ENCODE measurements at places on chromosomes 6 and 20.

GRCh38 chr6:22632581-22633145 is 63.3 kb downstream of the HDGFL1 start:
- no peak for DNase-seq

DNA sequence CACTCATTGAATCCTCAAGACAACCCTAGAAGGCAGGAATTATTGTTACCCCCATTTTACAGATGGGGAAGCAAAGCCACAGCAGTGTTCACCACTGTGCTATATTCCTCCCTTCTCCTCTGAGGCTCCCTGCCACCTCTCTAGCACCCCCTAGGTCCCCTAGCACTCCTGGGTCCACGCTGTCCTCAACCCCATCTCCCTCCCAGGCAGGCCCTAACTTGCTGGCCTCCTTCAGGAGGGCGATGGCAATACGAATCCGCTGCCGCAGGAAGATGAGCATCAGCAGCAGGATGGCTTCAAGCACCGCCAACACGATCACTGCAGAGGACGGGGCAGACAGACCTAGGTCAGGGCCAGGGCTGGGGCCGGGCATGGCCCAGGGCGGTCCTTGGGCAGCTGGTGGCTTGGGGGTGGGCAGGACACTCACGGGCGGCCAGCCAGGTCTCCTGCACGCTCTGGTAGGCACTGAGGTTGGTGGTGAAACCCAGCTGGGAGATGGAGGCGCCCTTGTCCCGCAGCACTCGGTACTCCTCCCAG is 7.8 kb upstream of the NEU1 start:
- DNase-seq, result no peak

GRCh38 chr6:26103141-26103769 is 16.0 kb downstream of the HFE start:
- DNase-seq, result peak; percentile 85

DNA sequence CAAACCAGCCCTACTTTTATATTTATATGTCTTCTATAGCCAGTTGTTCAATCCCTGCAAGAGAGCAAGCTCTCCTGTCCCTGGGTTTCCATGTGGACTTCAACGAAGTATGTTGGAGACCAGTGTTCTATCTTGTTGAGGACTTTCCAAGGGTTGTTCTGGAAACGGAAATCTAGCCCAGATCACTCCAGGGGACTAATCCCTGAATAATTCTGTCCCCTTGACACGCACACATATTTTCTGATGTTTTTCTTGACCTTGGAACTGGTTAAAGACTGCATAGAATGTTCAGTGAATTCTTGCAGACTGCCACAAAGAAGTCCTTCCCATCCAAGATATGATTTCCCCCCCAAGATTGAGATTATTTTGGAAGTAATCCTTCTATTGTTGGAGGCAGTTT is 9.5 kb upstream of the MYLK2 start:
- DNase-seq, result peak; percentile 51

GRCh38 chr6:3789018-3789895 is 37.7 kb upstream of the PXDC1 start:
- DNase-seq, result peak; percentile 42

DNA sequence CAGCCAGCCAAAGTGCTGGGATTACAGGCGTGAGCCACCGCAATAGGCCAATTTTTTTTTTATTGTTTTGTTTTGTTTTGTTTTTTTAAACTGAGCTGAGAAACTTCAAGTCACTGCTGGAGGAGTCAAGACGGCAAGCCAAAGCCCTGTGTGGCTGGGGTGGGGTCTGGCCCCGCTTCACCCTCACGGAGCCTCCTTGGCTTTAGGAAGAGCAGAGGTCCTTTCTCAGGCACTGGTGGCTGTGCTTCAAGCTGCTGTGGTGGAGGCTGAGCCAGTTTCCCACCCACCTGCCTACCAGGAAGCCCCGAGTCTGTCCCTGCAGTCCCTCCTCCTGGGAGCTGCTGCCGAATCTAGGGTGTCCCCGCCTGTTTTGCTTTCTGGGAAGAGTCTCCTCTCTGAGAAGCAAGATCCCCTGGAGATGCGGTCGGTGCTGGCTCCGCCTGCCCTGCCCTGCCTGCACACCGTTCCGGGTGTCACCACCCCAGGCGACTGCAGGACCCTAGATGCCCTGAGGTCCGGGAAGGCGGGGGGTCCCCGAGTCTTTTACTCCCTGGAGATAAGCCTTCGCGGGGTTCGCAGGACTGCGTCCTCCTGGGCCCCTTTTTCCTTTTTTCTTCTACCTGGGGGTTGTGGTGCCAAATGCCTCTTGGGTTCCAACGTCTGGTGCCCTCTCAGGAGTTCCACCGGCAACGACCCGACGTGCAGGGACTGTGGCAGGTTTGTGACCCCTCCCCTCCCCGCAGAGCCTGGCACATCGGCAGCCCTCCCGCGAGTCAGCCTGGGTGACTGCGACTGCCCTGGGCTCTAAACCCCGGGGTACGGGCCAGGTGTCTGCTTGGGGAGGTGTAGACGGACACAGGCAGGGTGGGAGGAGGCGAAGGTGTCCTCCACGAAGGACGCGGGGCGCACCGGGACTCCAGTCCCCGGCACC is 100.7 kb downstream of the TAF4 start:
- no peak for DNase-seq

DNA sequence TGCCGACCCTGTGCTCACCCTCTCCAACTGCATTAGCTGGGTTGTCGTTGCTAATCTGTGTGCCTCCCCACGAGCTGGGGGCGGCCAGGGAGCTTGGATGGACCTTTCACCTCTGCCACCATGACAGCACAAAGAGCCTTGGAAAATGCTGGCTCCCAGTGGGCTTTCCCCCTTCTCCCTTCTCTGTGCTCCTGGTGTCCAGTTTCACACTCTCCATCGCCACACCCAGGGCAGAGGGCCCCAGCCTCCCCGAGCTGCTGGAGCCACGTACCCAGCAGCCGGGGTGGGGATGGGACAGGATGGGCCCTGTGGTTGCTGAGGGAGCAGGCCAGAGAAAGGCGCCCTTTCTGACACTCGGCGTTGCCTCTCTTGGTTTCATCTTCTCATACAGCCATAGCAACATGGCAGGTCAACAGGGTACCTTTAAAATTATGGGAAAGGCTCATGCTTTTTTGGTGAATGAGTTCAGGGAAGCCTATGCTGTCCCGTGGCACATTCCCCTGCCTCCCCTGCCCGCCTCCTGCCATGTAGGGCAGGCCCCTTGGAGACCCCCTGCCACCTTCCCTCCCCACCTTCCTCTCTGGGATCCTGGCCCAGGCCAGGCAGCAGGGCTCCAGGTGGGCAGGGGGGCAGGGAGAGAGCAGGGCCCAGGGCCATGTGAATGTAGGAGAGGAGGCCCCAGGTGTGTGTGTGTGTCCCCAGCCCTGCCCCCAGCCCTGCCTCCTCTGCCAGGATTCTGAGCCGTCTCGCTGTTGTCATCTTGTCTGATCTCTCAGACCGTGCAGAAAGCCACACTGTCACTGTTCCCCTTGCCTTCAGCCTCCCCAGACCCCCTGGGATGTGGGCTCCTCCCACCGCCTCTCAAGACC is 85.2 kb upstream of the CCDC167 start:
- no peak for DNase-seq

DNA sequence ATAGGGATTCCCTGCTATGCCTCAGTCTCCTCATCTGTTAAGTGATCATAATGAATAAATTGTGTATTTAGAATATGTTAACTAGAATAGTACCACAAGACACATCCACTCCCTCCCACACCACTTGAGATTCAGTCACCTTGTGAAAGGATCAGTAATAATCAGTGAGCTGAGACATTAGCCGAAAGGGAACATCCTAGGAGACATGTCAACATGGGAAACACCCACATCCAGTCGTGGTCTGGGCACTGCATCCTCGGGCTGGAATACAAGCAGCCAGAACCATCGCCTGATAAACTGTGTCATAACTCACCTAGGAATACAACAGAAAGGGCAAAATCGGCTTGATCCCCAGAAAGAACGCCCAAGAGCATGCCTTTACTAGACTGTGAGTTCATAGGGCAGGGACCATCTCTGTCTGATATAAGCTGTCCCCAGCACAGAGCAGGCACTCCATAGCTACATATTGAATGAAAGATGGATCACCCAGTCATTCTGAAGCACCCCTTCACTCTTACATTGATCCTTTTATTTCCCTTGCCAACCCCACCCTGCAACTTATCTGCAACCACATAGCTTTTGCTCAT is 23.9 kb downstream of the RIPOR2 start:
- no peak for DNase-seq

GRCh38 chr6:11607383-11607782 is 69.8 kb downstream of the TMEM170B start:
- no peak for DNase-seq

- DNase-seq, result peak; percentile 100
Measured at GRCh38 chr20:50724851-50725723, 6.3 kb upstream of the PARD6B start.

DNA sequence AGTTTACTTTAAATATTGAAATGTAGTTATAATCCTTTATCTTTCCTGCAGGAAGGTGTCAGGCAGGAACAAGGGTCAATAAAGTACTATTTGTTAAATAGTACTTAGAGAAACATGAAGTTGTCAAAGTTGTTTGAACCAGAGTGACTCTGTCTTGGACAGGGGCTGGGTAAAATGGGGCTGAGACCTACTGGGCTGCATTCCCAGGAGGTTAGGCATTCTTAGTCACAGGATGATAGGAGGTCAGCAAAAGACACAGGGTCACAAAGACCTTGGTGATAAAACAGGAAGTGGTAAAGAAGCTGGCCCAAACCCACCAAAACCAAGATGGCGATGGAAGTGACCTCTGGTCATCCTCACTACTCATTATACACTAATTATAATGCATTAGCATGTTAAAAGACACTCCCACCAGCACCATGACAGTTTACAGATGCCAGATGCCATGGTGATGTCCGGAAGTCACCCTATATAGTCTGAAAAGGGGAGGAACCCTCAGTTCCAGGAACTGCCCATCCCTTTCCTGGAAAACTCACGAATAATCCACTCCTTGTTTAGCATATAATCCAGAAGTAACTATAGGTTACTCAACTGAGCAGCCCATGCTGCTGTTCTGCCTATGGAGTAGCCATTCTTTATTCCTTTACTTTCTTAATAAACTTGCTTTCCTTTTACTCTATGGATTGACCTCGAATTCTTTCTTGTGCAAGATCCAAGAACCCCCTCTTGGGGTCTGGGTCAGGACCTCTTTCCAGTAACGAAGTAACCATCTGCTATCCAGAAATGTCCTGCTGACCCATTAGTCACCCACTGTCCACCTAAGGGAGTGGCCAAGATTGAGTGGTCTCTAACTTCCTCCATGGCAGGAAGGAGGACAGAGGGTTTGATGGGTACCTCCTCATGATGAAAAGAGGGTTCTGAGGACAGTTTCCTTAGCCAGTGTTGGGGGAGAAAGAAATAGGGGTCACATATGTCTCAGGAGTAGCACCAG is 19.6 kb downstream of the SLC22A2 start:
- peak; percentile 81 for DNase-seq

DNA sequence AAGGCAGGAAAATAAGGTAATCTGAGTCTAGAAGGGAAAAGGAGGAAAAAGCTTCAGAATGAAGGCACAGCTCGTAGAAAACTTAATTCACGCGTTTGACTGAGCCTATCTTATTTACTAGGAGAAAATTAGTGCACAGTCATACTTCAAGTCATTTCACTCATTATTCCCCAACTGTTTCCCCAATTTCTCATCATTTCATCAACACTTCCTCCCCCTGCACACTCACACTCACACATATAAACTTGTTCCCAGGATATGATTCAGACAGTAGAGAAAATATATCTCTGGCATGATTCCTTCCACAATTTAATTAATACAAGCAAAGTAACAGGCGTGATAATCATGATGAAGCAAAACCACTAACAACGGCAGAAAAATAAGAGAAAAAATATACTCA is 94.5 kb upstream of the F13A1 start:
- DNase-seq, result no peak

DNA sequence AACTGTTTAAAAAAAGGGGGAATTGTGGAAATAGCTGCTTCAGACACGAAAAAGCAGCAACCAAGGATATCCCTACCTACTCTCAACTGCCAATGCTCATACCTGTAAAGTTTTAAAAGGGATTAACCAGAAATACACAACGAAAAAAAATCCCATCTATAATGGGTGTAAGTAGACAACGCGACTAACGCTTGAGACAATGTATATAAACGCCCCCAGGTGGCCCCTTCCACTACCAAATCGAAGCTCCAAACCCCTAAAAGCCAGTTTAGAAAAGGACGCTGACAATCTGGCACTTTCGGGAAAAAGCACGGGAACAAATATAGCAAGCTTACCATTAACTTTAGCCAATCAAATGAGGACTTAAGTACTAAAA is 94.5 kb upstream of the BTN3A2 start:
- peak; percentile 67 for DNase-seq

- DNase-seq, result peak; percentile 83
Measured at GRCh38 chr6:155026022-155026705, 31.0 kb downstream of the TIAM2 start.

- DNase-seq, result peak; percentile 90
Measured at GRCh38 chr6:154301839-154302752, 54.5 kb downstream of the IPCEF1 start.

DNA sequence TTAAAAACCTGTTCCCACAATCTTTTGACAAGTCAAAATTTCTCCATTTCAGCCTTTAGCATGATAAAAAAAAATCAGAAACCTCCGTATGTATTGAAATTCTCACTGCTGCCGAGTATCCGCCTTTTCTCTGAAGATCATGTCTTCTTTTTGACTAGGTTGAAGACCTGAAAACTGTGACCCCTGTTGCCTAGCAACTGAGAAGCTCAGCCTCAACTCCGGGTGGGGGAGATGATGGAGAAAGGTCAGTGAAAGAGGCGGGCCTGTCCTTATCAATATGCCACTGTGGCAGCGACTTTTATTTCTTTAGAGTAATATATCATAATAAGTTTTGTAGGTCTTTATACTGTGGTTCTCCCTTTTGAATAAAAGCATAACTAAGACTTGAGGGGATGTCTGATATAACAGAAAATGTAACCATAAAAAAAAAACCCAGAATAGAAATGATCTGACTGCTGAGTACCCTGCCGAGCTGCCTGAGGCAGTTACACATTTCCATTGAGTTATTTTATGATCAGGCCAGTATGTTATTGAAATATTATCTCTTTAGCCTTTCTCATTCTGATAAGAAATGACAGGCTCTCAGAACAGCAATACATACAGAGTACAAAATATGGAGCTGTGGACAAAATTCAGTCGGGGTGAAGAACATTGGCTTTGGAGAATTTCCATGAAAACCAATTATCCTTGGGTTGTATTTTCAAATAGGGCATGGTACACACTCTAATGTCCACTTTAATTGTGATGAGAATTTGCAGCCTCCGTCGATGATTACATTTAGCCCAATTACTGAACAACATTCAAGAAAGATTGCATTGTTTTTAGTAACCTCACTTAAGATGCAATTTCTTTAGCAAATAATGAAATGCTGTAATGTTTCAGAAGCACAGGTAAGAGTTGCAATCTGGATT is 136.7 kb upstream of the EEF1E1 start:
- DNase-seq, result no peak

- peak; percentile 92 for DNase-seq
Measured at GRCh38 chr6:38262026-38262425, 377.7 kb downstream of the BTBD9 start.

- DNase-seq, result no peak
Measured at GRCh38 chr6:107731422-107732319, 92.4 kb downstream of the SCML4 start.

GRCh38 chr6:85357651-85358050 is 92.2 kb upstream of the NT5E start:
- peak; percentile 58 for DNase-seq

Data from ELR (cell line).